ENCODE measurements at places on chromosomes 7 and 10. TPM values are rescaled to one million over a fixed set of nuclear protein-coding genes. Genes with fewer than 3 reads are reported as not detected.

- no peaks in the 10 kb centered on the region for H3K4me1 ChIP-seq
- no peaks in the 10 kb centered on the region for H3K27me3 ChIP-seq
- H3K36me3 ChIP-seq: no peaks in the 10 kb centered on the region
- DNase-seq: no peak
- H3K27ac ChIP-seq: no peak overlapping the region
Measured at GRCh38 chr10:76009531-76009930, 578.1 kb downstream of the LRMDA start.

The ZNF503 gene
- 0.31 TPM for total RNA-seq

GRCh38 chr7:137402536-137403352 lies 59.2 kb upstream of the PTN start:
- H3K36me3 ChIP-seq: no peaks in the 10 kb centered on the region
- no peaks in the 10 kb centered on the region for H3K27me3 ChIP-seq
- H3K4me1 ChIP-seq: no peaks in the 10 kb centered on the region
- no peak for DNase-seq

The AMZ1 gene
- total RNA-seq: 0.14 TPM

DNA sequence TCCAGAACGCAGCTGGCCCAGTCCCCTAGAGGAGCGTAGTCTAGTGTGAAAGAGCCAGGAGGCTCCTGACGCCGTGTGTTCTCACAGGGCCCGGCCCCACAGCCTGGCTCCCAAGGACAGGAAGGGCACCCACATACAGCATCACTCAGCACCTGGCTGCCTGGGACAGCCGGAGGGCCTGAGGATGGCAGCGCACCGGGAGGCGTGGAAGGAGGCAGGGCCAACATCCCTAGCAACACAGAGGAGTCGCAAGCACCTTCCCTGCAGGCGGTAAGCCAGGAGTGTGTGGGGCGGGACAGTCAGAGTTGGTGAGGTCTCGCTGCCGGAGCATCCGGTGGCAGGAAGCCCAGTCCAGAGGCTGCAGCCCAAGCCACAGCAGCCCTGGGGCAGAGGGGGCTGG lies 125.8 kb downstream of the MAD1L1 start:
- peaks cover 49% of the 10 kb centered on the region for H3K4me1 ChIP-seq
- no peaks in the 10 kb centered on the region for H3K27me3 ChIP-seq
- H3K36me3 ChIP-seq: peaks cover 5% of the 10 kb centered on the region
- H3K4me3 ChIP-seq: no peak overlapping the region
- no peak overlapping the region for H3K27ac ChIP-seq

The ANKRD1 gene
- not detected for total RNA-seq

The AOC1 gene
- not detected for total RNA-seq

DNA sequence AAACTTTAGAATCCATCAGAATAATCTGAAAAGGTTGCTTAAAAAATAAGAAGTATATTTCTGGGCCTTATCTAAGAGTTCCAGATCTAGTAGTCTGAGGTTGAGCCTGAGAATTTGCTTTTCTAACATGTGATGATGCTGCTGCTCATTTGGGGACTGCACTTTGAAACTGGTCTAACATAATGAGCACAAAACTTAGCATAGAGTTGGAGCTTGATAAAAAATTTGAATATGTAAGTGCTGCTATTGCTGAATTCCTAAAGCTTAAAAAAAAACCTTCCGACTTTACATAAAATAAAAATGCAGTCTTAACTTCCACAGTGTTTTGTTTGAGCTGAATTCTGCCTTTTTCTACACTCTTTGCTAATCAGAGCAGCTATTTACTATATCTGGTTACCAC lies 48.8 kb downstream of the GLCCI1 start:
- peaks cover 4% of the 10 kb centered on the region for H3K36me3 ChIP-seq
- DNase-seq: no peak
- H3K4me1 ChIP-seq: peaks cover 30% of the 10 kb centered on the region
- no peaks in the 10 kb centered on the region for H3K27me3 ChIP-seq
- no peak overlapping the region for H3K4me3 ChIP-seq

DNA sequence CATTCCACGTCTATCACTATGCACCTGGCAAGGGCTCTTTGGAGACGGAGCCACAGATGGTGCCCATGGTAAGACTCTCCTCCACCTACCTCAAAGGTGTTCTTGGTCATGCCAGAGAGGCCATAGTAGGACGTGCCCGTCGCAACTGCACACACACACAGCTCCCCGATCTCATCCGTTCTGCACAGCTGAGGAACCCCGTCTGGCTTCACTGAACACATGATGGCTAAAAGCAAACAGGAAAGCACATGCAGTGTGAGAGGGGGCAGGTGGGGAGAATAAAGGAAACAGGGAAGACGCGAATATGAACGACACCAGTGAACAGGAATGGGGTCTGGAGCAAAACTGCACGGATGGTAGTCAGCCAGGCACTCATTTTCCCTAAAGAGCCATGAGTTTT lies 230.9 kb downstream of the ZMYND11 start:
- no peaks in the 10 kb centered on the region for H3K27me3 ChIP-seq
- no peak overlapping the region for H3K27ac ChIP-seq
- no peak overlapping the region for H3K4me3 ChIP-seq
- no peak for DNase-seq

GRCh38 chr10:55183993-55184392 lies 383.0 kb upstream of the PCDH15 start:
- no peak overlapping the region for H3K4me3 ChIP-seq
- no peaks in the 10 kb centered on the region for H3K4me1 ChIP-seq
- no peak overlapping the region for H3K27ac ChIP-seq
- H3K27me3 ChIP-seq: no peaks in the 10 kb centered on the region
- no peak for DNase-seq
- no peaks in the 10 kb centered on the region for H3K36me3 ChIP-seq

DNA sequence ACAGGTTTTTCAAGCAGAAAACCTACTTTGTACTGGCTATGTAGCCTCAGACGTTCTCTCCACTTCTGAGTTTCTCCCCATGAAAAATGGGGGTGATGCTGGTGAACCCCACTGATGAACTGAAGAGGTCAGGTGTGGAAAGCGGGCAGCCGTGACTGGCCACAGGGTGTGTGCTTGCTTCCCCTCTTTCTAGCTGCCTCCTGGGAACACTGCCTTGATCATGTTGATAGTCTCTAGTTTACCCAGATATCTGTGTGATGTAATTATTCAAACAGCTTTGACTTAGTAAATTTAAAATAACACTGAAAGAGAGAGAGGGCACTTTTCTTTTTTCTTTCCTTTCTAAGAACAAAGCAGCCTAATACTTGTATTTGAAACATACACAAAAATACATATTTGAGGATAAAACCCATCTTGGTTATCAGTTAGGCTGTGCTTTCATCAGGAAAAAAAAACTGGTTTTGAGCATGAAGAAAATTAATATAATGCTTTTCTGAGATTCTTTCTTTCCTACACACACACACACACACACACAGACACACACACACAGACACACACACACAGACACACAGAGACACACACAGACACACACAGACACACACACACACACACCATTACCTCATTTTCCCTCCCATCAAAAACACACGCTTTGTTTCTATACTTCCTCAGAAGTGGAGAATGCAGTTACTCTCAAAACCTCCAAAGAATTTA lies 76.7 kb downstream of the MACC1 start:
- no peaks in the 10 kb centered on the region for H3K27me3 ChIP-seq
- no peak overlapping the region for H3K4me3 ChIP-seq
- no peak for DNase-seq
- H3K36me3 ChIP-seq: no peaks in the 10 kb centered on the region
- no peak overlapping the region for H3K27ac ChIP-seq
